NCI-H1436 treated with DMSO at 0.1 percent for 48 hours (cell line): ENCODE measurements at places on chromosomes 2 and 18.

GRCh38 chr18:63379639-63379962, 12.6 kb upstream of the KDSR start:
- DNase-seq = no peak

DNA sequence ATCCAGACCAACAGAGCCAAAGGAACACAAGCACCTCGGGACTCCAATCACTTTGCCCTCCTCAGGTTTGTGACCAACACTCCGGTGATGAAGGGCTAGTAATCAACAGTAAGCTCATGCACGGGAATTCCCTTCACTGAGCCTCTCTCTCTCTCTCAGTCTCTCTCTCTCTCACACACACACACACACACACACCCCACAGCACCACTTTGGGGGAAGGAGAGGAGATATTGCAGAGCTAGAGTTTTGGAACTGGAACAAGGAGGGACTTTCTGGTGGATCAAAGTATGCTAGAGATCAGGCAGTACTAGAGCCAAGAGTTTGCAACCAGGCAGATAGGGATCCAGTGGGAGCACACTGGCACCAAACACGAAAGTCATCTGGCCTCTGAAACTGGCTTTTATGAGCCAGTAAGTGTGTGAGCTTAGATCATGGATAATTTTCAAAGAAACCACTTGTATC, 98.7 kb downstream of the ANKRD44 start:
- no peak for DNase-seq

DNA sequence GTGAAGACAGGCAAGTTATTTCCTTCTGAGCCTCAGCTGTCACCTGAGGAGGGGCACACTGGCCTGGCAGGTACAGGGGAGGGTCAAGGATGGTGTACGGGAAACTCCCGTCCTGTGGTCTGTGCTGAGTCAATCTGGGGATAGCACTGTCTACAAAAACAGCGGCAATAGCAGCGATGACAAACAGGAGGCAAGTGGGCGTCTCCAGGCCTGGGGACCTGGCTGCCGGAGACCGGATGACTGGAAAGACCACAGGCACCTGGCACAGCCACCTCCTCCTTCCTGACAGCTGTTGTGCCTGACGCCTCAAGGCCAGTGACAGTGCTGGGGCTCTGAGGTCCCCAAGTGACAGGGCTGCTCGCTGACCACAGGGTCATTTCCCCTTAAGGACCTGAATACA, 202.1 kb upstream of the HS6ST1 start:
- no peak for DNase-seq

GRCh38 chr2:1823187-1824169, 79.2 kb upstream of the PXDN start:
- DNase-seq = no peak

DNA sequence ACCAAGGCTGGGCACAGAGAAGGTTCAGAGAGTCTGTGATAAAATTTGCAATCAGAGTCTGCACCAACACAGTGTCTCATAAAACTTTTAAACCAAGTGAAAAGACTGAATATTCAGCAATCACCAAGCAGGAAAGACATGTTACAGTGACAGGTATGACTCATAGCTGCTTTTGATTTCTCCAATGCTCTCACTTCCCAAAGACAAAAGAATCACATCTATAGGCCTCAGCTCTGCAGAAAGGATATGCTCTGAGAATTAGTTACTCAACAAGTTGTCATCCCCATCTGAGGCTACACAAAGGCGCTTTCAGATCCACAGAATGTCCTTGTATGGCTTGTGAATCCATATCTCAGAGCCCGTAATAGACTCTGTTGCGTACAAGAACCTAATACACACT, 92.5 kb downstream of the KCNF1 start:
- no peak for DNase-seq

DNA sequence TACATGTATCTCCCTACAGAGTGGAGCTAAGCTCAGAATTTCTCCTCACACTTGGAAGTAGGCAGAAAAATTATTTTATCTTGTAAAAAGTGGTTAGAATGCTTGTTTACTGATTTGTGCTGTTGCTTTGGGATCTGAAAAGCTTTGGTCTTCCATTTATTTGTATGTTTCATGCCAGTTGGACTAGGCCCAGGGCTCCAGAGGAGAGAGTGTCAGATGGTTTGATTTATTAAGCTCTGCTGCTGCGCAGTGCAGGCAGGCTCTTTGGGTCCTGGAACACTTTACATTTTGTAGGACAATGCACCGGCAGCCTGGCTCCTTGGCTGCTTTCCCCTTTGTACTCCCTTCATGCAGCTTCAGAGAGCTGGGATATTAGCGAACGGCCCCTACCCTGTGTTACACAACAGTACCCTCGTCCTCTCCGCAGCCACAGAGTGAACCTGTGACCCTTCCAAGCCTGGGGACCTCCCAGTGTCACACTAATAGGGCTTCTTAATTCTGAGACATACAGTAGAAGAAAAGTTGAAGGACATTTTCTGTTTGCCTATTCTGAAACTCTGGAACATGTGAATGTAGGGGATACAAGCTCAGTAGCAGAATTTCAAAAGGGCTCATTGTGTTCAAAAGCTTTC, 56.7 kb upstream of the EML6 start:
- DNase-seq = no peak

GRCh38 chr2:2472881-2473280, 141.8 kb upstream of the MYT1L start:
- no peak for DNase-seq

DNA sequence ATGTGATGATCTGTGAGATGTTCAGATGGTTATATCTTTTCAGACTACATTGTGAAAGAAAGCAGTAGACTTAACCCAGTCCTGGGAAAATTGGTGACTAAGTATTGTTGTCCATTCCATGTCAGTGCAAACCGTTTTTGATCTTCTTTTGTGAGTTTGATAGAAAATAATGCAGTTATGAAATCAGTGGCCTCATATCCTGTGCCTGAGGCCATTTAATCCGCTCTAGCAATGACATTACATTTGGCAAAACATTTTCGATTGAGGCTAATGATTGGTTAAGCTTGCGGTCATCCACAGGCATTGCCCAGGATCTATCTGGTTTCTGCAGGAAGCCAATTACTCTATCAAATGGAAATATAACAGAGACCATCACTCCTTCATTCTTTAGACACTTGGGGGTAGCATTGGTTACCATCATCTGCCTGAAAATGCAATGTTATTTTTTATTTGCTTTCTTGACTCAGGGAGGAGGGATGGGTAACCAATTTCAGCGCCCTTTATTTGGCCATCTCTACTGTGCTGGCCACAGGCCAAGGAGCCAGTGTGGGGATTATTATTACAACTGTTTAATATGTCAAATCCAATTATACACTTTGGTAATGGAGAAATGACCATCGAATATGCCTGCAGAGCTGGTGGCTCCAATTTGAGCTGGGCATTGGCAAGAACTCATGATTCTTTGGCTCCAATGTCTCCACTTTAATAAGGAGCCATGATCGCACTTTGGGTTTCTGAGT, 33.6 kb downstream of the TRIB2 start:
- no peak for DNase-seq

GRCh38 chr2:233413046-233413445, 58.8 kb downstream of the DGKD start:
- no peak for DNase-seq

- no peak for DNase-seq
Measured at GRCh38 chr2:27281855-27282559, at the start of gene TRIM54. TRIM54 (plus strand) TSS chr2:27282429; CDS start chr2:27282732, 303 bp downstream.

DNA sequence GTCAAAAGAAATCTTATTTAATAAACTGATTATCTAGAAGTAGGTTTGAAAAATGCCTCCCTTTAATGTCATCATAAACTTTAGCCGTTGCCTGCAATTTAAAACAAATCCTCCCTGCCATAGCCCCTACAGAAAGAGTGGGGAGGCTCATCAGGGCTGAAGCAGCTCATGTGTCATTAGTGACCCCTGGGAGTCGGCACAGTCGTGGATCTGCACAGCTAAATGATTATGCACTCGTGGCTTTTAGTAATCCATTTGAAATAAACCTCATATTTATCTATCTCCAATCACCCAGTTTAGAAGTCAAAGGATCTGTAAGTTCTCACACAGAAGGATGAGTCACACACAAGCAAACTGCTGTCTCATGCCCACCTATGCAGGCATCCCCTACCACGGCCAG, 277.3 kb downstream of the SS18 start:
- DNase-seq = no peak

DNA sequence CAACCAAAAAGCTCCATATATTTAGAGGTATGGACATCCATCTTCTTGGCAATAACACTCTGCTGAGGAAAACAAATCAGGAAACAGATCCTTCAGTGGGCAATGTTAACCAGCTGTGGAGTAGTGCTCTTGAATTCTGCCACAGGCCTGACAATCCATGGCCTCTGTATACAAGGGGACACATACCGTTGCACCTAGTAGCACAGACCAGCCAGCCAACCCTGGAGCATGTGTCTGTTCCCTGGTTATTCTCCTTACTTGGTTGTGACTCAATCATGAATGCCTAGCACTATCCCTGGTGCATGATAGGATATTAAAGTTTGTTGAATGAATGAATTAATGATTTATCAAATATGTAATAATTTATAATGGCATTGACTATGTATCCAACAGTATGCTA, 261.4 kb upstream of the MGAT5 start:
- no peak for DNase-seq

DNA sequence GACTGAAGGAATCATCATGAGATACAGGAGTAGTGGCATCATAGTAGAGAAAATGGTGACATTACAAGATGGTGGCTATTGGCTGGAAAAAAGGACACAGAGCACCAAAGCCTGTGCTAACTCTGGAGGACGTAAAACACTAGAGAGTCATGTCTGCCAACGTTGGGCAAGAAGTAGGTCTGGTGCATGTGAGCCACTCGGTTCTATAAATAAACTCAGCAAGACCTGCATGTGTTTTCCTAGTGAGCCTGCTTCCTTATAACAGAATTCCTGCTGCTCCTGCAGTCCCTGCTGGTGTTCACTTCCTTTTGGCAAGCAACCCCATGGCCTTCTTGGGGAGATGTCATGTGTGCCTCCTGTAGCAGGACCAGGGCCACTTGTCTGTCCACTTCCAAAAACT, 325.2 kb downstream of the OSR1 start:
- DNase-seq = no peak

- DNase-seq = no peak
Measured at GRCh38 chr2:113158884-113159553, 14.8 kb upstream of the PSD4 start.

- DNase-seq = no peak
Measured at GRCh38 chr2:97095661-97096060, 979 bp upstream of the FAHD2B start.

DNA sequence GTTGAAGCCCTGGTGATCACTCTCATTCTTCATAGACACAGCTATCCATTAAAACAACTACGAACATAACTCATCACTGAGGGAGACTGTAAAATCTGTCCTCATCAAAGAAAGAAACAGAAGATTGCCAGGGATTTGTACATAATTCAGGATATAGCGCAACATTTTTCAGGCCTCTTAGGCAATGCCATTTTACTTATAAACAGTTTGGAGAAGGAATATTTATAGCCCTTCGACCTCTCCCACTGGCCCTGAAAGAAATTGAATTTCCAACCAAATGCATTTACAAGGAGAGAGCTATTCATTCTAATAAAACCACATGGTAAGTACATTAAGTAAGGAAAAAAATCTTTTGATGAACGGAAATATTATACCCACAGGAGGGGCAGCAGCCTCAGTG, 295.0 kb downstream of the RAD51AP2 start:
- no peak for DNase-seq

DNA sequence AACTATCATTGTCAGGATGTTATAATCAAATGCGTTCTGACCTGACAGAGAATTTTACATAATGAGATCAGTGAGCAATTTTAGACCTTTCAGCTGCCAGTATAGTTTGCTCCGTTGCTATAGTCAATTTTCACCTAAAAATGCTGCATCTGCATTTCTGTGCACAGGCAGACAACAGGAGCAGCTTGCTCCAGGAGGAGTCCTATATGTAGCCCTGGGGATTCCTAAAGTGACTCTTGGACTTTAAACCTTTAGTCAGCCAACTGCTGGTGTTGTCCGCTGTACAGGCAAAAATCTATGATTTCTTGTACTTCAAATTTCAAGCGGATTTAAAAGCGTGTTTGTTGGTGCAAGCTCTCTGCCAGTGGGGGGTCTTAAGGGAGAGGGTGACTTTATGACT, 25.7 kb downstream of the SLC16A14 start:
- no peak for DNase-seq

- DNase-seq = no peak
Measured at GRCh38 chr2:167361426-167361825, 473.1 kb downstream of the XIRP2 start.

- DNase-seq = peak; percentile 46
Measured at GRCh38 chr2:148900350-148900837, 25.4 kb downstream of the KIF5C start.

GRCh38 chr2:162072976-162073887, 783 bp downstream of the DPP4 start:
- DNase-seq = no peak

GRCh38 chr2:50065835-50066234, 911.5 kb upstream of the FSHR start:
- no peak for DNase-seq

GRCh38 chr2:134393075-134393461, 139.2 kb downstream of the MGAT5 start:
- DNase-seq = no peak

GRCh38 chr2:123453046-123453700, 571.9 kb upstream of the CNTNAP5 start:
- DNase-seq = no peak

DNA sequence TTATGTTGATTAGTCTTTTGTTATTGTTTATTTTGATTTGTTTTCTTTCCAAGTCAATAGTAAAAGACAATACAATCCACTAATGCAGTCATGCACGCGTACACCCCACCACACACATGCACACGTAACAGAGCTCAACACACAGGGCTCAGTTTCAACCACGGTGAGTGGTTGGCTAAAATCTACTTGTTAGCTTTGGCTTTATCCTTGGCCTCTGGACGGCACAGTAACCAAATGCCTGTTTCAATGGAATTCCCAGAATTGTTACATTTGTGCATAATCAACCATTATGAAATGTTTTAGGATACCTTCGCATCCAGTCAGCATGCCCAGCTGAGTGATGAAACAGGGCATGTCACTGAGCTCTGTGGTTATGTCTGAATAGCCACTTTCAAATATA, 53.2 kb downstream of the NYAP2 start:
- no peak for DNase-seq

- DNase-seq = no peak
Measured at GRCh38 chr18:70523792-70524182, 234.9 kb downstream of the SOCS6 start.

GRCh38 chr18:50895350-50896045, 16.6 kb downstream of the ME2 start:
- DNase-seq = no peak

GRCh38 chr2:27134781-27135477, 493 bp upstream of the PREB start:
- no peak for DNase-seq

- no peak for DNase-seq
Measured at GRCh38 chr18:10099539-10100140, 185.8 kb downstream of the VAPA start.

- DNase-seq = no peak
Measured at GRCh38 chr2:133489641-133490410, 78.4 kb downstream of the NCKAP5 start.

DNA sequence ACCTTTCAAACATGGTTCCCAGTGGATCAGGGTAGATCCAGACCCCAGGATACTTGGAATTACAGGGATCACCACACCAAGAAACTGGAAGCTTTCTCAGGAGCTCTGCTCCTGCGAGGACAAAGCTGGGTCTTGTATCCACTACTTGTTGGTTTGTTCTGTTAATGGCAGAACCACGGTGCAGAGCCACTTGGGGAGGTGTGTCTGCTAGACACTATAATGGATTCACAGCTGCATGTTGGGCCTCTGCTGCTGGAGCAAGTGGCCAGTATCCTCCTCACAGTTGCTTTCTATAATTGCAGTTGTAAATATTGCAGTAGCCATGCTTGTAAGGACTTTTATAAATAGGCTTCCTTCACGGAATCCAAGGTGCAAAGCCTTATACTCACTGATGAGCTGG, 12.9 kb downstream of the FOSL2 start:
- DNase-seq = no peak
